ENCODE measurements at places on chromosomes 2 and 18.

DNA sequence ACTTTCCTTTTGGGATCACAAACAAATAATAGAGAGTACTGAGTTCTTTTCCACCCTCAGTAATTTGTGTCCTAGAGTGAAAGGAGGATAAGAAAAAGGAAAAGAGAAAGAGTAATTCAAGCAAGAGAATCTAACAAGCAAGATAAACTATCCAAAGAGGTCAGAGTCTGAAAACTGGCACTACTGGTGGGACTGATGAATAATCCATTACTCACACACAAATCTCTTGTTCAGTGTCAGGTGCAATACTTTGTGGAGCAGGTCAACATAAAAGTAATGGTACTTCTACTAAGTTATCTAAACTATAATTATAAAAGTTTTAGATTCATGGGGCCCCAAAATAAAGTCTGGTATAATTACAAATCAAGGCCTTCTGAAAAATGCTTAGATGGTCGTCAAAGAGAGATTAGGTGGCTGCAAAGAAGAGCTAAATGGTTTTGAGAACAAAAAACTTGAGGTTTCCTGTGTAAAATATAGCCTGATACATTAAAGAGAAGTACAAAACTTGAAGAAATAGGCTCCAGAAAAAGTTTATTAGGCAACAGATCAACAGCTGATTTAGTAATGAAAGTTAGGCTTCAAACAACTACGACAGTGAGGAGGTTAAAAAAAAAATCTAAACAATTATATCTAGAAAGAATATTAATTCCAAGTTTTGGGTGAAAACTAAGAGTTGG is 109.4 kb downstream of the BAZ2B start:
- DNase-seq: no peak

DNA sequence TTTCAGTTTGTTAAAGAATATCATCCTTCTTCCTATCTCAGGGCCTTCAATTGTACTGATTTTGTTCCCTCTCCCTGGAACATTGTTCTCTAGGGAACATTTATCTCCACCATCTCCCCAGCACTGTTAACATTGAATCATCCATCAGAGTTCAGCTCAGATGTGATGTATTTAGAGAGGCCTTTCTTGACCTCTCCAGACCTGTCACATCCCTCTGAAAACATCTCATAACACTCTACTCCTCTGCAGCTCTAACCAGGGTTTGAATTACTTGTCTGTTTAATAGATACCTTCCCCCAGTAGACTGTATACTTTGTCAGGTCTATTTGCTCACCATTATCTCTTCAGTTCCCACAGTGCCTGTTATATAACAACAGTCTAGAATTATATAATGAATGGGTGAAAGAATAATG is 98.6 kb downstream of the GALNT1 start:
- no peak for DNase-seq

DNA sequence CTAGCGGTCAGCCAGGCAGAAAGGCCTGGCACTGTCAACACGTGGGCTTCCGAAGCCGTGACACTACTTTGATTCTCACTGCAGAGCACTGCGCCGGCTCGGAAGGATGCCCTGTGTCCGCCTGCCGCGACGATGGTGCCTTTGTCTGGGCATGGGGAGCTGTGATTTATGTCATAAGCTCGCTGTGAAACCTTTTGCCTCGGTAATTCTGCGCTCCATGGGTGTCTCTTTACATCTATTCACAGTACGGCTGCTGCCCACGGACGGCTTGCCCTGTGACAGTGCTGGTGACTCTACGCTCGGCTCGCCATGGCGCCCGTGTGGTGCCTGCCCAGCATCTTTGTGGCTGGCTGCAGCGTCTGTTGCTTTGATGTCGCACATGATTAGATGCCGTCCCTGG is 43.1 kb upstream of the GBX2 start:
- DNase-seq: no peak

DNA sequence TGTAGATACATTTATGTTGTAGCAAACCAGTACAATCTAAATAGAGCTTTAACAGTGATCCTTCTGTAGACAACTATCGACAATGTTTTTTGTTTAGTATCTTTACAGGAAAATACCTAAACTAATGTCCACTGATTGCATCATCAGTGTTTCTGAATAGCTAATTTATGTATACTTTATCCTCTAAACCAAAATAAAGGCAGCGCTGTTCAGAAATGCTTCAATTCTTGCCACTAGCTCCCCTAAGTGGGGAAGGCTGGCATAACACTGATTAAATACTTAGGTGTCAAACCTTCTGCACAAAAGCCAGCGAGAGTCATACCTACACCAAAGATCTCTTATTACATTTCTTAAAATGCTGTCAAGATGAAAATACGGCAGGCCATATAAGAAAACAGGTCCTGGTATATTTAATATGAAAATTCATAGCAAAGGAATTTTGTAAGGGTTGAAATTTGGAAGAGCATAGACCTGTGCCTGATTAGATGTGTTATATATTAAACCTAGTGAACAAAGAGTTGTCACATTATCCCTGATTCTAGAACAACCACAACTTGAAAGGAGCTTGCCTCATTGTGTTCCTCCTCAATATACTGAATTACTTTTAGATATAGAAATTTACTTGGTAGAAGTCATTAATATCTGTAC is 1693.4 kb upstream of the SLC39A10 start:
- no peak for DNase-seq

- DNase-seq: no peak
Observed at GRCh38 chr2:11774600-11774999, 28.2 kb downstream of the LPIN1 start.

DNA sequence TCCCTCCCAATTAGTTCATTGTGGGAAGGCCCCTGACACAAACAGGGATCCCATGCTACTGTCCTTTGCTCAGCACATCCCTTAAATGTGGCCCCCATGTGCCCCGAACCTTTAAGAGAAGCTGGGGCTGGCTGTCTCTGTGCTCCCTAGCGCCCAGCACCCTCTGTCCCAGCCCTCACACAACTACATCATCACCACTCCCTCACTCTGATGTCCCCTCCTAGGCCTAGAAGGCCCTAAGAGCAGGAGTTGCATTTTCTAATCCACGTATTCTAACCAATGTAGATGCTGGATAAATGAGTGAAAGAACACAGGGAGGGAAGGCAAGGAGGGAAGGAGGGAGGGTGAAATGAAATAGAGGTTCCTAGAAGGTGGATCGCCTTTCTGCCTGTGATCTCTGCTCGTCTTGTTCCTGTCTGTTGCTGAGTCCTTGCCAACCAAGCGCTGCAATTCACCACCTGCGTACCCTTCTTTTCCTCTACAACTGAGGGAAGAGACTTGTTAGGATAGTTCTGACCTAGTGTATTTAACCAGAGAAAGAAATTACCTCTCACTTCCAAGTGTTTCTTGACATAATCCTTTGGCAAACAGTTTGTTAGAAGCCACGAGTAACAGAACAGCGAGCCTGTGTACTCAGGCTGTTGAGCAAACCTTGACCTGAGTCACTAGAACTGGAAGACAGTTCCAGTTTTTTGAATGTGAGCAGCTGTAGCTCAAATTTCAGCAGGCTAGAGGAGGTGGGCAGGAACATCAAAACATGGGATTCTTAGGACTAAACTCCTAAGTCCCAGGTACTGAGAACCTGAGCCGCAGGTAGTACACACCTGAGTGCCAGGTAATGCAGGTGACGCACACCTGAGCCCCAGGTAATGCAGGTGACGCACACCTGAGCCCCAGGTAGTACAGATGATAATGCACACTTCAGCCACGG is 181.5 kb upstream of the ID2 start:
- no peak for DNase-seq

DNA sequence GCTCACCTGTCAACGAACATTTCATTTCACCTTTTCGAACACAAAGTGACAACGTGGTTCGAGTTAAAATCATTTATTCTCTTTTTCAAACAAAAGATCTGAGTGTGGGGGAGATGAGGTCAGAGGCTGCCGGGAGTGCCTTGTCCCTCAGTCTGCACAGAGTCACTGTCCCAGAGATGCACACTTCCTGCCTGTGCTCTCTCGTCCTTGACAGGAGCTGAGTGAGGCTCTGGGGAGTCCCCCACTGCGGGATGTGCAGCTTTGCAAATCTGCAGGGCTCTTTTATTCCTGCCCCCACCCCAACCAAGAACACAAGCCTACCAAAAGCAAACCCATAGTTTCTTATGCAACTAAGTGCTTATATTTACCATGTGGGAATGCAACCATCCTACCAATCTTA is 497.8 kb downstream of the EIPR1 start:
- DNase-seq: no peak

GRCh38 chr2:136443661-136444060 is 321.7 kb upstream of the THSD7B start:
- no peak for DNase-seq

- DNase-seq: no peak
Observed at GRCh38 chr18:79452190-79452990, 56.7 kb downstream of the NFATC1 start.

GRCh38 chr2:53347269-53347668 is 420.3 kb upstream of the CHAC2 start:
- DNase-seq: no peak

DNA sequence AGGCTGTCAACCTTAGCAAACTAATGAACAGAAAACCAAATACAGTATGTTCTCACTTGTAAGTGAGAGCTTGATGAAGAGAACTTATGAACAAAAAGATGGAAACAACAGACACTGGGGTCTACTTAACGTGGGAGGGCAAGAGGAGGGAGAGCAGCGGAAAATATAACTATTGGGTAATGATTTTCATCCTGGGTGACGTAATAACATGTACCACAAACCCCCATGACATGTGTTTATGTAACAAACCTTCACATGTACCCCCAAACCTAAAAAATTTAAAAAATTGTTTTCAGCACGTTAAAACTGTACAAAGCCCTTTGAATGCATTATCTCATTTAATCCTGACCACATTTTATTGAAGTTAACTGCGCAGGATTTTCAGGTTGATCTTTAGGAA is 64.9 kb upstream of the RBMS1 start:
- no peak for DNase-seq

- DNase-seq: no peak
Observed at GRCh38 chr2:15889442-15890123, 50.8 kb upstream of the MYCN start.

DNA sequence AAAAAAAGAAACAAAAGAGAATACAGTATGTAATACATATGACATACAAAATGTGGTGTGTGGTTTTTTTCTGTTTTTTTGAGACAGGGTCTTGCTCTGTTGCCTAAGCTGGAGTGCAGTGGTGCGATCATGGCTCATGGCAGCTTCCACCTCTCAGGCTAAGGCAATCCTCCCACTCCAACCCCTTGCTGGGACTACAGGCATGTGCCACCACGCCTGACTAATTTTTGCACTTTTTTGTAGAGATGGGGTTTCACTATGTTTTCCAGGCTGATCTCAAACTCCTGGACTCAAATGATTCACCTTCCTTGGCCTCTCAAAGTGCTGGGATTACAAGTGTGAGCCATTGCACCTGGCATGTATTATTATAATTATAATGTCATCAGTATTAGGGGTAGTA is 38.9 kb downstream of the DHX57 start:
- no peak for DNase-seq

- DNase-seq: no peak
Observed at GRCh38 chr2:216142540-216142939, 33.4 kb downstream of the XRCC5 start.

GRCh38 chr18:41266204-41266603 is 688.8 kb upstream of the PIK3C3 start:
- no peak for DNase-seq

GRCh38 chr2:200609028-200609614 is 23.3 kb downstream of the AOX1 start:
- no peak for DNase-seq

DNA sequence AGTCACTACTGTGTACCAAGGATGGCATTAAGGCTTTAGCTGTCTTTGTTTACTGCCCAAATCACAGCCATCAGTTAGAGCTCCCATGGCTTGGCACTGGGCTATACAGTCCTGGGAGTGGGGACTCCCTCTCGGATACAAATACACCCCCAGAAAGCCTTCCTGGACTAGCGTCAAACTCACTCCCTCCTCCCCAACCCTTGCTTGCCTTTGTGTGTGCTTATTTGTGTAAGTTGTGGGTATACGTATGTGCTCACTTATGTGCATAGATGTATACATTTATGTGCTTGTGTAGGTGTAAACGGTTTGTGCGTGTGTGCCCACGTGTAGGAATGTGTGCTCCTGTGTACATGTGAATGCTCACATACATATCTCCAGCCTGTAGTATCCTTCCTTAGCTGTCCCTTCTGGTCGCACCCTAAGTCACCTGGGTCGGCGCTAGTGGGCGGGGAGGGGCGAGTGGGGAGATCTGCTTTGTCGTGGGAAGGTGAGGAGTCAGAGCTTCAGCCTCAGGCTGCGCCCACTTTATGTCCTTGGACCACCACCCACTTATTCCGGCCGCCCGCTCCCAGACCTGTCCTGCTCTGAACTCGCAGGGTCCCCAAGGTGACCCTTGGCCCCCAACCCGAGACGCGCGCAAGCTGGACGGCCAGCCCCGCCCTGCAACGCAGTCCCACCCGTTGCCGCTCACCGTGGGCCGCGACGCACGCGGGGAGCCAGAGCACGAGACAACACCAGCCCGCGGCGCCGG is 461 bp downstream of the PRADC1 start:
- no peak for DNase-seq

DNA sequence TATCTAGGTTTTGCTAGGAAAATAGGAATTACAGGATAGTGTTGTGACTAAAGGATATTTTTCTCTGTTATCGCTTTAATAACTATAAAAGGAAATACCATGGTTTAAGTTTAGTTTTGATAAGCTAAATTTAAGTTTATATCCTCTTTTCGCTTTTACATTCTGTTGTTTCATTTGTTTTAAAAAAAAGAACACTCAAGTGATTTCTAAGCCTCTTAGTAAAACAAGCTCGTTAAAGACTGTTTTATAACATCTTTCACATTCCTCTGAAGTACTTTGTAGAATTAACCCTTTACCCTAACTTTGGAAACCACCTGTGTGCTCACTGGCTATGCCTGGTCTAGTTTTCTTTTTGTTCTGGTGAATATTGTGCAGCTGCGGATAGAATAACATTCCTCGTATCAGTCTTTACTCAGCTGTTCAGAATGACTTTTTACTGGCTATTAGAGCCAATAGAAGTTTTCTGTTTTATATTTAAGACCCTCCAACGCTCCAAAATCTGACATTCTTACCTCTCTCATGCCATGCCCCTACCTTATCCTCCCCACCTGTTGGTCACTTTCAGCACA is 183.1 kb downstream of the PTPRM start:
- no peak for DNase-seq

GRCh38 chr2:96687266-96687665 is 44.7 kb downstream of the FER1L5 start:
- DNase-seq: no peak

Data from hypothalamus (tissue), 51 donors.